AML-193 (cell line): ENCODE measurements at places on chromosomes 4 and X.

DNA sequence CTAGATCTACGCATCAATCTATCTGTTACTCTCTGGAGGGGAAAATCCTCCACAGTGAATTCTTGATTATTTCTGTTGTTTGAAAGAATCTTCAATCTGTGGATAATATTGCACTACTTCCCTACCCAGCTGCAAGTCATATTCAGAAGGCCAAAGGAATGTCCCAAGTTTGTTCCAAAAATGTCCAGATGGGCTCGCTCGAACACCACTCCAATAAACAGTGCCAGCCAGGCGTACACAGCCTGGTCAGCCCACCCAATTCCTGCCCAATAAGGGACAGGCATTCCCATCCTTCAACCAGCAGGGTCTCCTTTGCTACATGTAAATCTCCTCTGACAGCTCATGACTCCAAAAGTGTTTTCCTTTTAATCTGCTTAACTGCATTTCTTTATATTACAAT lies 80.7 kb upstream of the GPM6B start:
- DNase-seq = no peak

- DNase-seq = no peak
These were observed 55.8 kb upstream of the CD99 start for GRCh38 chrX:2635342-2635741.

DNA sequence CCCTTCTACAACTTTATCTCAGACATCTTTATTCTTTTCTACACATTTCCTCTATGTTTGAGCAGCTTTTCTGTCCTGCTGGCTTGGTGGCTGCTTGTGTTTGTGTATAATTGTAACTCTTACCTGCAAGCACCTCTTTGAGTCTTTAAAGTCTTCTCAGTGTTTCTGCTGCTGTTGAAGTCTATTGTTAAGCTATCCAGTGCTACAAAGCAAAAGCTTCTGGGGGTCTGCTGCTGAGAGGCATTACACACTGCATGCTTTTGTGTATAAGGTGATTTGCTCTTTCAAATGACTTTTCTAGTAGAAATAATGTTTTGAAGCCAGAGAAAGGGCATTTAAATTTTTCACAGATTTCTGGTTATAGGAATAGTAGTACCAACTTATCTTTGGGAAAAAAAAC lies 241.8 kb downstream of the DTHD1 start:
- no peak for DNase-seq

DNA sequence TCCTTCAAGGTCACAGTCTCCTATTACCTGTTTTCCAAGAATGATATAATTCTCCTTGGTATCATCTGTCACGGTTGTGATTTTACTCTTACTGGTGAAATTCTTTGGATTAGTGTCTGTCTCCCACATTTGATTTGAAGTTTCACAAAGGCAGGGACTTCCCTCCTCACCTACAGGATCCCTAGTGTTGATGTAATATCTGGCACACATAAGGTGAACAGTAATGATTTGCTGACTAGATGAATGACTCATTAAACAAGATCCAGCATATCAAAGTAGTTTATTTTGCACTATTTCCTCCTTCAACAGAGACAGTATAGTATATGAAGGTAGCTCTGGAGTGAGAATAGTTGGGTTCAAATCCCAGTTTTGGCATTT lies 135.3 kb upstream of the IL1RAPL2 start:
- DNase-seq = no peak

DNA sequence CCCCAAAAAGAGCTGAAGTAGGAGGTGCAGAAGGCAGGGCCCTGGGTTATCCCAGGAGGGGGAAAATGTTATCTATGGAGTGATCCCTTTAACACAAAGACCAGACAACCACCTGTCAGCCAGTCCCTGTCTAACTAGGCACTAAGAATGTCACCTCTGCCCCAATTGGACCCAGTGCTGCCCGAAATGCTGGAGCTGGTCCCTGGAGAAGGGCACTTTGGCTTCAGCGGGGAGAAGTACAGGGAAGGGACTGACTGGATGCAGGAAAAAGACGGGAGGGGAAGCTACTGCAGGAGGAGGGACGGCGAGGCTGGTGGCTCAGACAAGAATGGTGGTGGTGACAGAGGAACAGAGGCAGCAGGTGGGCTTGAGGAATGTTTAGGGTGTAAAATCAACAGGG lies 17.3 kb downstream of the PHKA2 start:
- no peak for DNase-seq
